ENCODE measurements at places on chromosomes 4 and X.

DNA sequence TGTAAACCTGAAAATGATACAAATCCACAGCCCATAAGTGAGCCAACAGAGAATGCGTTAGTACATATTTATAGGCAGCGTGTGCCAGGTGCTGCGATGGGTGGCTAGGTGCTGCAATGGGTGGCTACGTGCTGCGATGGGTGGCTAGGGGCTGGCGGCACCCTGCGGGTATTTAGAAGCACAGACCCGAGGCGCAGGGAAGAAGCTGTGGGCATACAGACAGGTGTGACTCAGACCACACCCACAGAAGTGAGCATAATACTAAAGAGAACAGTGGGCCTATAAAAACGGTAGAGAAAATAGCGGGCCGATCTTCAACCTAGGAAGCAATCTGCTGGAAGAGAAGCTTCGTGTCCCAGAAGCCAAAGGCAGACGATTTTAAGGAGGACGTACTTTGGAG is 81.1 kb downstream of the FAT1 start:
- no peak for DNase-seq

DNA sequence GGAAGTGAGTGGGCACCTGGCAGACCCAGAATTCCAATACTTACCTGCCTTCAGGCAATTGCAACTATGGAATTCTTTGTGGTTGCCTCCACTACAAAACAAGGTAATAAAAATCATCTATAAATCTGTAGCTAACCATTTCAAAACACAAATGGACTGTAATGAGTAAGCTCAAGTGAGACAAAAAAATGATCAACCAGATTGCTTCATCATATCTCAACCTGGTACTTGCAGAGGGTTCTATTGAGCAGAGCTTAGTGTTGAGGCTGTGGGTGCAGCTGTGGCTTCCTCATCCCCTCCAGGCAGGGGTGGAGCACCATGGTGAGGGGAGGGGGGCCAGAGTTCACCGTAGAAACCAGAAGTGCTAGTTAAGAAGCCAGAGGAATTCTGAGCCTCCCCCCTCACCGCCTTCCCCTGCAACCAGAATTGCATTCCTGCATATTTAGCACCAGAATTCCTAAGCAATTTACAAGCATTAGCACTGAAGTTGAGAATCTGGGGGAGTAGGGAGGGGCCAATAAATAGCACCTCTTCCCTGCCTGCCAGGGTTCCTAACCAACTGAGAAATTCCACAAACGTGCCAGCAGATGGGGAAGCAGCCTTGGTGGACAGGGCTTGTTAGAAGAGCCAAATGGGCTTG is 11.5 kb downstream of the CTAG1A start:
- DNase-seq = peak; percentile 83

GRCh38 chr4:139826426-139826825 is 160.8 kb downstream of the MGST2 start:
- no peak for DNase-seq

DNA sequence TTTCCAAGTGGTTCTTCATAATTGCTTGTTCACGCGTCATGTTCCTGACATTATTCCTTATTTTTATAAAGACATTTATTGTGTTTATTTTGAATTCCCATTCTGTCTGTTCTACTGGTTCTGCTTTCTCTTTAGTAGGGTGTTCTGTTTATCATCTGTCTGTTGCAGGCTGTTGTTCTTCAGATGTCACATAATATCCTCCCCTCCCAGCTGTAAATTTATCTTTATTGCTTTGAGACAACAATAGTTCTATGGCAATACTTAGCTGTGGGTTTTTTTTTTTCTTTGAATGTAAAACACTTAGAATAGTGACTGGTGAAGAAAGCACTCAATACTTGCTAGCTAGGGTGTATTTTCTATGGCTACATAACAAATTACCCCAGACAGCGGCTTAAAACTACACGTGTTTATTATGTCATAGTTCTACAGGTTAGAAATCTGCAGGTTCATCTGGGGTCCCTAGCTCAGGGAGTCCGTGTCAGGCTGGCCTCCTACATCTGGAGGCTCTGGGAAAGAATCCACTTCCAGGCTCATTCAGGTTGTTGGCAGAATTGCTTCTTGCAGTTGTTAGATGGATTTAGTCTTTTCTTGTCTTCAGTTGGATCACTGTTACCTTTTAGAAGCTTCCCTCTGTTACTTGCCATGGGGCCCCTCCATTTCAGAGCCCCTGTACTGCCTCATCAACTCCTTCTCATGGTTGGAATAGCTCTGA is 63.4 kb upstream of the ENPEP start:
- DNase-seq = no peak

DNA sequence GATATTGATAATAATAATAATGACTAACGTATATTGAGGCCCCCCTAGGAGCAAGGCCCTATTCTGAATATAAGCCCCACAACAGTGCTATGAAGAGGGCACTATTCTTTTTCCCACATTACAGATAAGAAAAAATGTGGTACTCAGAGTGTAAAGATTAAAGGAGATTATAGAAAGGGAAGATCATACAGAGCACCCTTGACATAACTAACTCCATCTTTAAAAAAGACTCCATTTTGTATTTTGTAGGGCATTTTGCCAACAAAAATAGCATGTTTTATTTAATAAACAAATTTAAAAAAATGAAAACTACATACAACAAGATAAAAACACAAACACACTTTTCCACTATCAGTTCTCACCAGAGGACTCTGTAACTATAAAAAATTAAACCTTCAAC is 42.1 kb downstream of the GUCY1A1 start:
- DNase-seq = no peak

DNA sequence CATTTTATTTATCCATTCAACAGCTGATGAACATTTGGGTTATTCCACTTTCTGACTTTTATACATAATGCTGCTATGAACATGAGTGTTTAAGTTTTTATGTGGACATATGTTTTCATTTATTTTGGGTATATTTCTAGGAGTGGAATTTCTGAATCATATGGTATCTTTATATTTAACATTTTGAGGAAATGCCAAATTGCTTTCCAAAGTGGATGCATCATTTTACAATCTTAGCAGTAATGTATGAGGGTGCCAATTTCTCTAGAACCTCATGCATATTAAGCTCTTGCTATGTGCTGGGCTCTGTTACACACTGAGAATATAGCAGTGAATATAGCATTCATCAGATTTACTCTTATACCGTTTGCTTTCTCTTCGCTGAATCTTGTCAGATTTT is 983.7 kb downstream of the STIM2 start:
- DNase-seq = no peak

DNA sequence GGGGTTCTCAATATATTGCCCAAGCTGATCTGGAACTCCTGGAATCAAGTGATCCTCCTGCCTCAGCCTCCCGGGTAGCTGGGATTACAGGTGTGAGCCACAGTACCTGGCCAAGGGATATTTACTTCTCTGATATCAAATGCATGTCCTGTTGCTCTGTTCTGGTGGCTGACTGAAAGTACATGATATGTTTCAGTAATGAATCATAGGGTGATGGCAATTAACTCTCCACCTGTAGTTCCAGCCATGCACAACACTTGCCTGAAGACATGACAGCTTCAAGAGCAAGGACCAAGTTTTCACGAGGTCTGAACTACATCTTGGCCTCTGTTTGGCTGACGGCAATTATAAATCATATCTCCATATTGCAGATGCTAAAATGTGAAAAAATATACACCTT is 9.1 kb downstream of the ZCCHC4 start:
- no peak for DNase-seq

GRCh38 chr4:78069859-78070258 is 12.7 kb downstream of the FRAS1 start:
- DNase-seq = no peak

DNA sequence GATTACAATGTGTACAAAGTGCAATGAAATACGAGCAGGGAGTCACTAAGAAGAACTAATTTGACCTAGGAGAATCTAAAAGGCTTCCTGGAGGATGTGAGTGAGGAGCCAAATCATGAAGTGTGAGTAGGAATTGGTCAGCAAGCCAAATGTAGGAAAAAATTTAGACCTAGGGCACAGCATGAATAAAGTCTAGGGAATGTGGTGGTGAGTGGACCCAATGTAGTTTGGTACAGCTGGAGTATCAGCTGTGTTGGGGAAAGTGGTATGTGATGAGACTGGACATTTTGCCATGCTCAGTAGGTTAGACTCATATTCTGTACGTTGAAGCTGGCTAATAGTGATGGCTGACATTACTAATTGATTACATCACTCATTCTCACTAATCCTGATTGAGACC is 191.0 kb downstream of the AFF2 start:
- no peak for DNase-seq

GRCh38 chr4:136458326-136458725 is 1074.0 kb downstream of the PCDH18 start:
- DNase-seq = no peak

- no peak for DNase-seq
Measured at GRCh38 chr4:86973668-86974067, 38.9 kb downstream of the AFF1 start.

DNA sequence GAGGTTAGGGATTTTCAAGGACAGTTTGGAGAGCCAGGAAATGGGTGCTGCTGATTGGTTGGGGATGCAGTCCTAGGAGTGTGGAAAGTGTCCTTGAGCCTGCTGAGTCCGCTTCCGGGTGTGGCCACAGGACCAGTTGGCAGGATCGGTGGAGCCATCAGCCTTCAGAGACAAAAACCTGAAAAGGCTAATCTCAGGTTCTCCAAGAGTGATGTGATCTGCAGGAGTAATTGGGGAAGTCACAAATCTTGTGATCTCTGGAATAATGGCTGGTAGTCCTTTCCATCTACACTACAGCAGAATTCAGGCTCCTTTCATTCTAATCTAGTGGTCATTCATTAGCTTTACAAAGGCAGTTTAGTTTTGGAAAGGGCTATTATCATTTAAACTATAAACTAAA is 55.9 kb upstream of the BMP2K start:
- DNase-seq = no peak

DNA sequence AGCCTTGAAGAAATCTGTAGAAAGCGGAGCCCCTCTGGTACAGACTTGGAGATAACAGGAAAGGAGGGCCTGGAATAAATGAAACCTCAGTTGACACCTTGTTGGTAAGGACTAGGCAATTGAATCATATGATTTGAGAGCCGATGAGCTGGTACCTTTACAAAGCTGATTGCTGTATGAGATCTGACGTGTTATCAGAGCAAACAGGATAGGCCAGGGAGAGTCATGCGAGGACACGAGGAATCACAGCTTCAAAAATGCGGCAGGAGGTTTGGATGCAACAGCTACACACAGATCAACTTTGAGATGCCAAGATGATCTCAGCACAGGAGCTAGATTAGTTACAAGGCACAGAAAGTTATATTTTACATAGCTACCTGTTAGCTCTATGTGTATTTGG is 7.4 kb upstream of the SLC10A4 start:
- DNase-seq = no peak

GRCh38 chr4:182825003-182825402 is 92.2 kb downstream of the DCTD start:
- no peak for DNase-seq

DNA sequence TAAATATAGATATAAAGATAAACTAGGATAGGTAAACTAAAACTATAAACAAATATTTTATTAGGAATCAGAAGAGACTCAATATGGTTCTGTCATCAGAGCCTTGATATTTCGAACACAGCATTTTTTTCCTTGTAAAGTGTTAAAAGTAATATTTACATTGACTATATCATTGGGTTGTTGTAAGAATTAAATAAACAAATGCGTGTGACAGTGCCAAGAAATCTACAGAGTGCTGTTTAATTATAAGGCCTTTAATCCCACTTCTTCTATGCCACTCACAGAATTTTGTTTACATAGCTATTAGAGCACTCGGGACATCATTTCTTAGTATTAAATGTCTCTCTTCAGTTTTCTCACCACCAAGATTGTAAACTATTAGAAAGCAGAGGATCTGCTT is 807.4 kb downstream of the FSTL5 start:
- DNase-seq = no peak

DNA sequence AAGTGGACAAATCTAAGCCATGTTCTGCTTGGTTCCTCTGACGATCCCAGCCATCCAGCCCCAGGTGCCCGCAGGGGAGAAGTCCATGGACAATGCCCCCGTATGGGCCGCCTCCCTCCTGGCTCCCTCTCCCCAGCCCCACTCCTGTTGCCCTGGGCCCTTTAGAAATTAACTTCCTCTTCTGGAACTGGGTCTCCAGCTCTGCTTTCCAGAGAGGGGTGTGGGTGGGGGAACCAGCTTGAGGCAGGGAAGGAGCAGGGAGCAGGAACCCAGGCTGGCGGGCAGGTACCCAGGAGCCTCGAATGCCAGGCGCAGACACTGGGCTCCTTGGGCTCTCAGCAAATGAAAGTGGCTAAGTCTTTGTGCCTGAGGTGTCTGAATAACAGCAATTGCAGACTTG is 12.7 kb upstream of the ABLIM2 start:
- no peak for DNase-seq

- no peak for DNase-seq
Measured at GRCh38 chr4:90081432-90082144, 45.6 kb upstream of the CCSER1 start.

DNA sequence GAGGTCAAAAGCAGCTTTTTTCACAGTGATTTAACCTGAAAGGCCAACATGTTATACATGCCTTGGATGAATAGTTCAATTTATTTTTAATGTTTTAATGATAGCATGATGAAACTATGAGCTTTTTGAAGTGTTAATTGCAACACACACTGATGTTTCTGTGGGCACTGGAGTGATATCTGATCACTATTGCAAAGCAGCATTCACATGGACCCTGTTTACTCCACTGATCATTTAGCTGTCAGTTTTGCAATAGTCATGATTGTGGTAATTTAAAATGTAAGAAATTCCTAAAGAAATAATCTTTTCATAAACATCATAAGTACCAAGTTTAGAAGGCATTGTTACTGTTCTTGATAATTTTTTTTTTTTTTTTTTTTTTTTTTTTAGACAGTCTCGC is 74.1 kb downstream of the ARSJ start:
- DNase-seq = no peak

DNA sequence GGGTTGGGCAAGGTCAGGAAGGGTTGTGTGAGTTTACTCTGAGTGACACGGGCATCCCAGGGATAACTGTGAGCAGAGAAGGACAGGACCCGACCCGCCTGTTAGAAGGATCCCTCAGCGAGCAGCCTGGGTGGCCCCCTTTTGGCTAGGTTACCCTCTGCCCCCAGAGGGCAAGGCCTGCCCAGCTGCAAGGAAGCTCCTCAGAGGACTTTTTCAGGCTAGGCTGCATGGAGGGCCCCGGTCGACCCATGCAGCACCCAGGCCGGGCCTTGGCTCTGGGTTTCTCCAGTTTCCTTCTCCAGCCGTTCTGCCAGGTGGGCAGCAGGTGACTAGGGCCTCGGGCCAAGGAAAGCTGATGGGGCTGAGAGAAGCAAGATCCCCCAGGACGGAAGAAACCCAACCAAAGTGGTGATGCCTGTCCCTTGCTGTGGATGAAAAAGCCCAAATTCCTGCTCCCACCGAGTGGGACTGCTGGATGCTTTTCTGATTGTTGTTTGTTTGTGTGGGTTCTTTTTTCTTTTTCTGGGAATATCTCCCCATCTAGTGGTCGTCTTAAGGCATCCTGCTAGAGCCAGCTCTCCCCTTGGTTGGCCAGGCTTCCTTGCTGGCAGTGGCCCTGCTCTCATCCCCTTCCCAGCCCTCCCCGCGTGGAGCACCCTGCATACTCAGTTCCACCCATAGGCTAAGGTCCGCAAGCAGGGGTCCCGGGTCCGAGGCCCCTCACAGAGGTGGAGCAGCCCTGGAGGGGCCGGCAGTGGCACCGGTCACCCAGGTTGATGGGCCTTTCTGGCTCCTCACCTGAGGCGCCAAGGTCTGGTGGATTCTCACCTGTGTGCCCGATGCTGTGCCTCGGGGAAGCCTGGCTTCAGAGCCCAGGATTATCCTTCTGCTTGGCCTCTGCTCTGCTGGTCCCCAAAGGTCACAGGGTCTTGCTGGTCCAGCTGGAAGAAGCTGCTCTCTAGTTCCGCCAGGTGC is 1.8 kb downstream of the ZFP92 start:
- no peak for DNase-seq

GRCh38 chr4:5120468-5120867 is 69.2 kb downstream of the STK32B start:
- no peak for DNase-seq

All from retinal pigment epithelial cell (primary cell).